ENCODE measurements at places on chromosomes 12 and 14. TPM values are rescaled to one million over a fixed set of nuclear protein-coding genes. Genes with fewer than 3 reads are reported as not detected.

DNA sequence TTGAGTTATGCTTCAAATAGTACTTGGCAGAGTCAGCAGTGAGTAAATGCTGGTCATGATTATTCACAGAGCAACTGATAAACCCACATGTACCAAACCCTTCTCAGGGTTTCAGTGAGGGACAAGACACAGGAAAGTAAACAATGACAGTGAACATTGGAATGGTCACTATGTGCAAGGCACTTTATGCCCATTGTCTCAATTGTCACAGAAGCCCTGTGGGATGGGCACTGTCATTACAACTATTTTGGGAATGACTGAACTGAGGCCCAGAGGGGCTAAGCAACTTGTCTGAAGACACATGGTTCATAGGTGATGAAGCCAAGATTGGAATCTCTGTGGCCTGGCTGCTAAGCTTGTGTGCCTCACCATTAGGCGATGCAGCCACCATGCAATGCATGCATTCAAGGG is 238.5 kb downstream of the RBM19 start:
- no peak overlapping the region for H3K4me3 ChIP-seq
- no peaks in the 10 kb centered on the region for H3K36me3 ChIP-seq
- DNase-seq, result no peak
- no peak overlapping the region for H3K27ac ChIP-seq

DNA sequence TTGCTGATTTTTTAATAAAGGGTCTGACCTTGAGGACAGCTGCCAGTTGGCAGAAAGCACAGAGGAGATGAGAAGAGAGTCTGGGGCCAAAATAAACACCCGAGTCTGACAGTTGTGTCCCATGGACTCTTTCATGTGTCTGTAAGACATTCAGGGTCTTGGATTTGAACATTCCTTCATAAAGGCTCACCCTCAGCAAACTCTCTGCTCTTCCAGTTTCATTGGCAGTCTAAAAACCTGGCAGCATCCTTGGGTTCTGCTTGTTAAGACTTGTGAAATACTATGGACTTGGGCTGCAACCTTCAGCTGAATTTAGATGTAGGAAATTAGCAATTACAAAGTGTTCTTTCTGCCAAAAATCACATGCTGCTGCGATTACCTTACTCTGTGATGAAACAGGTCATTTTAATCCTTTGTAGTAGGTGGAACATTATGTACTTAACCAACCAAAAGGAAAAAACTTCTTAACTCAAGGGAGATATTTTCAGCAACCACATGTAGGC is 32.0 kb upstream of the LMNTD1 start:
- peaks cover 2% of the 10 kb centered on the region for H3K4me1 ChIP-seq
- H3K4me3 ChIP-seq, result no peak overlapping the region
- no peaks in the 10 kb centered on the region for H3K36me3 ChIP-seq
- no peaks in the 10 kb centered on the region for H3K27me3 ChIP-seq
- DNase-seq, result no peak

DNA sequence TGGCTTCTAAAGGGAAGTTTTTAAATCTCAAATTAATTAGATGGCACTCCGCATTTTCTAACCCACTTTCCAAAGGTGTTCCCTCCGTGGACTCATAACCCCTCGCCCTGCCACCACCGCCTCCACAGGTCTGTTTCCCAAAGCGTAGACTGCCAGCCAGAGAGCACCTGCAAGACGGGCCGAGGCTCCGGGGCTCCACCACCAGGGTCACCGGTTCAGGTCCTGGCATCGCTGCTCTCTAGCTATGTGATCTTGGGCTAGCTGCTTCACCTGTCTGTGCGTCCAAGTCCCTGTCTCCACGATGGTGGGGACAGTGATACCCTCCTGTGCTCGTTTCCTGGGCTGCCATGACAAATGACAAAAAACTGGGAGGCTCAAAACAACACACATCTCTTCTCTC is 11.5 kb downstream of the RIMBP2 start:
- H3K4me1 ChIP-seq, result no peaks in the 10 kb centered on the region
- H3K27ac ChIP-seq, result no peak overlapping the region
- no peak overlapping the region for H3K4me3 ChIP-seq
- H3K27me3 ChIP-seq, result no peaks in the 10 kb centered on the region
- no peak for DNase-seq
- no peaks in the 10 kb centered on the region for H3K36me3 ChIP-seq

GRCh38 chr14:53613404-53614253 is 343.0 kb downstream of the BMP4 start:
- DNase-seq, result no peak
- H3K4me3 ChIP-seq, result no peak overlapping the region
- H3K27ac ChIP-seq, result no peak overlapping the region

- no peaks in the 10 kb centered on the region for H3K27me3 ChIP-seq
- no peak overlapping the region for H3K27ac ChIP-seq
- no peak overlapping the region for H3K4me3 ChIP-seq
- no peaks in the 10 kb centered on the region for H3K4me1 ChIP-seq
- DNase-seq, result no peak
Measured at GRCh38 chr12:29599381-29599780, 101.9 kb upstream of the OVCH1 start.

DNA sequence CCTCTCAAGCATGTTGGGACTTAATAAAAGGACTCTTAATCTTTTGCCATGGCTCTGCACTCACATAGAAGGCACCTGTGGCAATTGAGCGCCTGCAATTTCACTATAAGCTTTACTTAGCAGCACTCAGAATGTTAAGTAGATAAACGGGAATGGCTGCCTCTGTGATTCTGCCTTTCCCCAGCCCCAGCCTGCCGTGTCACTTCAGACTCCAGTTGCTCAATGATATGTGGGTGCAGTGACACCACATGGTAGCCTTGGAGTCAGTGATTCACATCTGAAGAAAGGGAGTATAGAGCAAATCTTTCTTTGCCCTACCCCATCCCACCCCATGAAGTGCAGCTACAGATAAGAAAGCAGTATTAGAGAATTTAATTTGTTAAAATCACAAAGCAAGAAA is 96.1 kb downstream of the ZFC3H1 start:
- no peaks in the 10 kb centered on the region for H3K4me1 ChIP-seq
- no peak overlapping the region for H3K27ac ChIP-seq
- DNase-seq, result no peak
- H3K27me3 ChIP-seq, result peaks cover 3% of the 10 kb centered on the region

DNA sequence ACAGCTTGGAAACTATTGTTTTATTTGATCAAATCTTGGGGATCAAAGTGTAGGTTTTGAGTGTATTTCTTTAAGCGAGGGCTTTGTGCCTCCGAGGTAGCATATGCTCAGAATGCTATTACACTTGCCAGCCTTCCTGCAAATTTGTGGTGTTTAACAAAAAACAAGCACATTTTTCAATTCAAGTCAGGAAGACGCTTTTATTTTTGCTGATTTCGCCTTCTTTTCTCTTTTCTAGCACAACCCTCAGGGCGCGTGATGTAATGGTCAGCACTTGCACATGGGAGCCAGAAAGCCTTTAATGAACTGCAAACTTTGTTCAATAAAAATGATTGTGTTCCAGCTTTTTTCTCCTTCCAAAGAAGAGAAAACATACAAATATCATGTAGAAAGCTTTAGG is 466.5 kb downstream of the PRKD1 start:
- no peak overlapping the region for H3K27ac ChIP-seq
- H3K4me3 ChIP-seq, result no peak overlapping the region
- no peaks in the 10 kb centered on the region for H3K36me3 ChIP-seq
- no peak for DNase-seq
- H3K4me1 ChIP-seq, result no peaks in the 10 kb centered on the region
- H3K27me3 ChIP-seq, result no peaks in the 10 kb centered on the region

DNA sequence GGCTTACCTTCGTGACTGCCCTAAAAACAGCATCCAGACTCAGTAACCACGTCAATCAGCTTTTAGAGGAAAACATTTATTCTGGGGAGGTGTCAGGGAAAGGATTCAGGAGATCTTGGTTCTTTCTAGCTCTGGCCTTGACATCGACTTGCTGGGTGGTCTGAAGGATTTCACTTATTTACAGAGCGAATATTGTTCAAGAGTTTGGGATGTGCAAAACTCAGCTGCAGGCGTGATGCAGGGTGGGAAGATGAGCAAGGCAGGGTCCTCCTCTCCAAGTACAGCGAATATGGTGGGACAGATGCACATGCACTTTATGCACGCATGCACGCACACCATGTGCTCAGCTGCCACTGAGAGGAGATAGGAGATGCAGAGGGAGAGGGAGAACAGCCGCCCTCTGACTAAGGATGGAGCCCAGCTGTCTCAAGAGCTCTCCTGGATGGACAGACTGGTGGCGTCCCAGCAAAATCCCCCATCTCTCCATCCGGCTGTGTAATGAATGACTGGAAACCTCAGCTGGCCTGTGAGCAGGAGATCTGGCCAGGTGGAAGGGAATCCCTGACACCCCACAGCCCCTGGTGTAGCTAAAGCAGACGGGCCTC is 24.4 kb upstream of the BDKRB1 start:
- no peaks in the 10 kb centered on the region for H3K4me1 ChIP-seq
- H3K4me3 ChIP-seq, result no peak overlapping the region
- H3K27ac ChIP-seq, result no peak overlapping the region
- H3K27me3 ChIP-seq, result no peaks in the 10 kb centered on the region

DNA sequence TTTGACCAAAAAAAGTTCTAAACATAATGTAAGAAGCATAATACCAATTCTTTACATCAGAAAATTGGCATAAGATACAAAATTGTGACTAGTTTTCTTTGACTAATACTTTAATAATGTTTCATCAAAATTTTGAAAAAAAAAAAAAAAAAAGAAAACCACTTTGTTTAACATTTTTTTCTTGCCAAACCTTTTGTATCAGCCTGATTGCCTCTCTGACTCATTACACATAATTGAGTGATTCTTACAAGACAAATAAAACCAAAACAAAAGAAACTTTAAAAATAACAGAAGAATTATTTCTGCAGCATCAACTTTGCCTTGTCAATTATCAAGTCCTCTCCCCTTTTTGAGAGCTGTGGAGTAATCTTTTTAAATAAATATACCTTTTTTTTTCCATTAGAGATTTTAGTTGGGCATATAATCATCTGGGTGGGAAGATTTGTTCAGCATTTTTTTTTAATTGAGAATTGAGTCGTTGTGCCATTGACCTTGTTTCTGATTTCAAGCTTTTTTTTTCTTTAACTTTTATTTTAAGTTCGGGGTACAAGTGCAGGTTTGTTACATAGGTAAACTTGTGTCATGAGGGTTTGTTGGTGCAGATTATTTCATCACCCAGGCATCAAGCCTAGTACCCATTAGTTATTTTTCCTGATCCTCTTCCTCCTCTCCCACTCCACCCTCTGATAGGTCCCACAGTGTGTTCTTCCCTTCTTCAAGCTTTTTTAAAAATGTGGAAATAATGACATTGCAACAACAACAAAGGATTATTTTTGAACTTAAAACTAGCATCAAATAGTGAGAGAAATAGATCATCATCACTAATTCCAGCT is 45.8 kb upstream of the HMGA2 start:
- DNase-seq, result no peak
- H3K4me3 ChIP-seq, result no peak overlapping the region
- no peaks in the 10 kb centered on the region for H3K4me1 ChIP-seq
- no peak overlapping the region for H3K27ac ChIP-seq
- H3K27me3 ChIP-seq, result no peaks in the 10 kb centered on the region
- H3K36me3 ChIP-seq, result no peaks in the 10 kb centered on the region

- H3K36me3 ChIP-seq, result no peaks in the 10 kb centered on the region
- no peak for DNase-seq
- no peak overlapping the region for H3K4me3 ChIP-seq
- H3K4me1 ChIP-seq, result peaks cover 14% of the 10 kb centered on the region
- no peak overlapping the region for H3K27ac ChIP-seq
Measured at GRCh38 chr14:69606258-69607184, 4.9 kb upstream of the SUSD6 start.

DNA sequence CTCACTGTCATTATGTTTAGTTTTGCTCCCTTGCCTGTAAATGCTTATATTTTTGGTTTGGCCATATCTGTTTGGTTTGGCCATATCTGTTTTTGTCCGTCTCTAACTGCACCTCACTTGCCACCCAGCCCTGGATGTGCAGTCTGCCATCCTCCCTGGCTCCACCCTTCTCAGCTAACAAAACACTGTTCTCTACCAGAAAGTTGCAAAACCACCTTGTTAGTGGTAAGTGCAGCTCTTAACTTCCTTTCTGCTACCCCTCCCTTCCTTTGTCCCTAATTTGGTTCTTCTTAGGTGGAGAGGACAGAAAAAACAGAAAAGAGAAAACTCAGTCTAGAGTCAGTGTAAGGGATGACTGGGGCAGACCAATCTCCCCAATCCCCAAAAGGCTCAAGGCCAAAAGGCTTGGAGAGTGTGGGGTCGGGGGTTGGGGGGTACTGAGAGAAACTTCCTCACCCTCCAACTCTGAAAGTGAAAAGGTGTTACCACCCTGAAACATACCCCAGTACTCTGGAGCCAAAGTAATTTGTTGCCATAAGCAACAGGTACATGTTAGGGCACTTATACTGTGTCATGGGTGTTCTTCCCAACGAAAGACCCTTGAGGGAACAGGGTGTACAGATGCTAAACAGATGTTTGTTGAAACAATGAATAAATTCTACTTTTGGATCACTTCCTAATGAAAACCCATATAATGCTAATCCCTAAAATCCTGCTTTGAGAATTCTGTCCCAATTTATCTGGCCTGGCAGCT is 5.0 kb downstream of the BIN2 start:
- H3K27me3 ChIP-seq, result no peaks in the 10 kb centered on the region
- DNase-seq, result peak; percentile 35
- H3K4me3 ChIP-seq, result peak overlapping the region; percentile 3
- H3K36me3 ChIP-seq, result peaks cover 12% of the 10 kb centered on the region
- H3K4me1 ChIP-seq, result peaks cover 80% of the 10 kb centered on the region
- peak overlapping the region; percentile 97 for H3K27ac ChIP-seq

- no peak for DNase-seq
- no peak overlapping the region for H3K4me3 ChIP-seq
- no peaks in the 10 kb centered on the region for H3K4me1 ChIP-seq
- no peaks in the 10 kb centered on the region for H3K36me3 ChIP-seq
- H3K27me3 ChIP-seq, result no peaks in the 10 kb centered on the region
- H3K27ac ChIP-seq, result no peak overlapping the region
Measured at GRCh38 chr12:89995870-89996269, 287.2 kb upstream of the ATP2B1 start.

TAS2R9 gene
- not detected for total RNA-seq

KCNK10 gene
- not detected for total RNA-seq

OAS1 gene
- 12.4 TPM for total RNA-seq

SCNN1A gene
- total RNA-seq, result 1.5 TPM
